ENCODE measurements at places on chromosomes 3 and 15. TPM values are rescaled to one million over a fixed set of nuclear protein-coding genes. Genes with fewer than 3 reads are reported as not detected.

The CLDN11 gene
- 0.72 TPM for total RNA-seq

The EPHB3 gene
- total RNA-seq: not detected

The SACM1L gene
- total RNA-seq: 24.3 TPM

The DOCK3 gene
- total RNA-seq: 1.9 TPM

The MYRIP gene
- 2.7 TPM for total RNA-seq

The ANKUB1 gene
- not detected for total RNA-seq

The PIGB gene
- total RNA-seq: 26.2 TPM

Measured in NCI-H460 (cell line).